Stimulated activated CD4-positive, alpha-beta T cell treated with anti-CD3 and anti-CD28 coated beads, TNF-alpha, amount 100 ng/mL, for 1 hour (primary cell): ENCODE measurements at places on chromosomes 16 and 17.

GRCh38 chr17:65637786-65638185 lies 76.3 kb upstream of the AXIN2 start:
- no peak for DNase-seq

GRCh38 chr17:34218748-34219147 lies 36.3 kb upstream of the CCL2 start:
- DNase-seq, result no peak

DNA sequence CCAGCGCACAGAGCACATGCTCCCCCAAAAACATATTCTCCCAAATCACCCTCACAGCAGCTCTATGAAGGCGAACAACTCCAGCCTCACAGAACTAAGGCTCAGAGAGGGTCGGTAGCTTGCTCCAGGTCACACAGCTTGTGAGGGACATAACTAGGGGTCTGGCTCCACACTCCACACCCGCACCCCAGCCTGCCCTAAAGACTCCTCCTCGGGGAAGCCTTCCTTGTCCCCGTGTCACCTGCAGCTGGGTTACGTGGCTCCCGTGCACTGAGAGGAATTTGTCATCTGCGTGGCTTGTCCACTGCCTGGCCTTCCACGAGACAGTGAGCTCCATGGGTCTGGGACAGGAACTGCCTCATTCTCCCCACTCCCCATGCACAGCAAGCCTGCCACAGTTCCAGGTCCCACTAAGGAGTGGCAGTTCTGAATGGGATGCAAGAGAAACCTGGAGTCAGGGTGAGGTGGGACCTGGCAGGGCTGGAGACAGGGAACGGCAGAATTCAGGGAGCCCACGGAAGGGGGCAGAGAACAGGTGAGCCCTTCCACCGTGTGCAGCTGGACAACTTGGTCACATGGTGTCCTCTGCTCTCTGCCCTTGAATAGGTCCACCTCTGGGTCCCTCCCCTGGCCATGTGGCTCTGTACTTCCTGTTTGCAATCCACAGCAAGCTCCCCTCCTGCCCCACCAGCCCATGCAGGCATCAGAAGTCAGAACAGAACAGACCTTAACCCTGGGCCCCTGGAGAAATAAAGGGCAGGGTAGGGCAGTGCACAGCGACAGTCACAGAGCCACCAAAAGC lies 27.4 kb downstream of the TNFRSF13B start:
- DNase-seq, result no peak

DNA sequence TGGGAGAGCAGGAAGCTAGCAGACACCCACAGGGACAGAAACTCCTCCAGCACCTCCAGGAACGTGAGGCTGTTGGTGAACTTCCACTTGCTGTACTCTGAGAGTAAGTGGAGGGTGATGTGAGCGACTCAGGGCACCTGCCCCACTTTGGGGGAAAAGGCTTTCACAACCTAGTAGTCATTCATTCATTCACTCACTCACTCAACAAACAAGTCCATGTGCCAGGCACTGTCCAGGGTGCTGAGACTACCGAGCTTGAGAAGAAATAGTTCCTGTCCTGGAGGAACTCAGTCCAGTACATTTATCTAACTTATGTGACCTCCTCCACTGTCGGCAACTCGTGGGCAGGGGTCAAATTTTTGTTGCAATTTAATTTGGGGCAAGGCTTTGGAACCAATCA lies 26.6 kb downstream of the LGALS9 start:
- DNase-seq, result no peak

DNA sequence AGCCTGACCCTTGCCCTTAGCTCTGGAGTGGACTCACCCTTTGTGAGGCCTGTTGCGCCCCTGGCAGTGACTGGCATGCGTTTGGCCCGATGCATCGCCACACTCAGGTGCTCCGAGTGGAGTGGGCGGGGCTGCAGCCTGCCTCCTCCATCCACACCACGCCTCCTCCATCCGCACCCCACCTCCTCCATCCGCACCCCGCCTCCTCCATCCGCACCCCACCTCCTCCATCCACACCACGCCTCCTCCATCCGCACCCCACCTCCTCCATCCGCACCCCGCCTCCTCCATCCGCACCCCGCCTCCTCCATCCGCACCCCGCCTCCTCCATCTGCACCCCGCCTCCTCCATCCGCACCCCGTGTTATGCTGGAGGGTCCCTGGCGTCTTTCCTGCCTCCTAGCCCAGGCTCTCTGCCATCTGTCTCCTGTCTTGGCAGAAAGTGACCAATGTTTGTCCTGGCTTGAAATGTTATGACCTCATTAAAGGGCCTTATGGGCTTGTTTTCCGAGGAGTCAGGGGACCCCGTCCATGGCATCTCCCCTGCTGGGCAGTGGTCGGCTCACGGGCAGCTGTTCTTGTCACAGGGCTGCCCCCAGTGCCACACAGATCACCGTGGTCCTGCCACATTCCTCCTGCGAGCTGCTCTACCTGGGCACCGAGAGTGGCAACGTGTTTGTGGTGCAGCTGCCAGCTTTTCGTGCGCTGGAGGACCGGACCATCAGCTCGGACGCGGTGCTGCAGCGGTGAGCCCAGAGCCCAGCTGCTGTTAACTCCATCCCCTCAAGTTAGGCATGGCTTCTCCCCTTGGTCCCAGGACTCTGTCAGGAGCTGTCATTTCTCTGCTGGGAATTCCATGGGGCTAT lies 28.7 kb upstream of the MYO15B start:
- DNase-seq, result no peak

DNA sequence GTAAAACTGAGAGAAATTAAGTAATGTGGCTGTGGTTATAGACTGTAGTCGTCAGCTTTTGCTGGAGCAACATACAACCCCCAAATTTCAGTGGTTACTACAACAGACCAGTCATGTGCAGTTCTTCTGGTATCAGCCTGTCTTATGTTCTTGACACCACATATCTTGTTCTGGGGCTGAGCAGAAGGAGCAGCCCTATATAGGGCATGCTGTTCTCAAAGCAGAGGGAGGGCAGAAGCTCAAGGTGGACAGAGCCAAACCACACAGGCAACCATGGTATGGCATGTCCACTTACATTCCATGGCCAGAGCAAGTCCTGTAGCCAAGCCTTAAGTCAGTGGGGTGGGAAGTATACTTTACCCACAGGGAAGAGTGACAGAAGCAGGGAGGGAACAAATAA lies 7.7 kb downstream of the PRKAR1A start:
- DNase-seq, result no peak

- DNase-seq, result no peak
These were observed 46.1 kb downstream of the PRMT7 start for GRCh38 chr16:68356919-68357286.
